ENCODE measurements at places on chromosomes 1 and 21.
A peak's percentile ranks its signal among the peaks of the same experiment; 100 is the strongest.

GRCh38 chr1:157193702-157194391 is 55.7 kb upstream of the ETV3 start:
- peak; percentile 59 for DNase-seq

DNA sequence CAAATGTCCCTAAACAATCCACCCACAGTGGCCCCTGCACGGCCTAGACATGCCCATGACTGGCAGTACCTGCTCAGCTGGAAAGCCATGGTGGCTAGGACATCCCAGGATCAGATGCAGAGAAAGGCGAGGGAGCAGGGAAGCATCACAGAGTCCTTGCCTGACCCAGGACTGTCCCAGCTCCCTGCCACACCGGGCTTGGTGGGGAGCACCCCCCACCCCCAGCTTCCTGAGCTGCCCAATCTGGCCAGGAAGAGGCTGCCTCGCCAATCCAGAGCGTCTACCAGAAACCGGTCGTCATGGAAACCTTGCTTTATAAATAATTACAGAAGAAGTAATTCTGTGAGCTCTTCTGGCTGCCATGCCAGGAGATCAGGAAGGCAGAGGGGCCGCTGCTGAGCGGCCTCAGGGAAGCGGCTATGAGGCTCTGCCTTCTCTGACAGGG is 34.8 kb downstream of the ACOT7 start:
- DNase-seq: no peak

DNA sequence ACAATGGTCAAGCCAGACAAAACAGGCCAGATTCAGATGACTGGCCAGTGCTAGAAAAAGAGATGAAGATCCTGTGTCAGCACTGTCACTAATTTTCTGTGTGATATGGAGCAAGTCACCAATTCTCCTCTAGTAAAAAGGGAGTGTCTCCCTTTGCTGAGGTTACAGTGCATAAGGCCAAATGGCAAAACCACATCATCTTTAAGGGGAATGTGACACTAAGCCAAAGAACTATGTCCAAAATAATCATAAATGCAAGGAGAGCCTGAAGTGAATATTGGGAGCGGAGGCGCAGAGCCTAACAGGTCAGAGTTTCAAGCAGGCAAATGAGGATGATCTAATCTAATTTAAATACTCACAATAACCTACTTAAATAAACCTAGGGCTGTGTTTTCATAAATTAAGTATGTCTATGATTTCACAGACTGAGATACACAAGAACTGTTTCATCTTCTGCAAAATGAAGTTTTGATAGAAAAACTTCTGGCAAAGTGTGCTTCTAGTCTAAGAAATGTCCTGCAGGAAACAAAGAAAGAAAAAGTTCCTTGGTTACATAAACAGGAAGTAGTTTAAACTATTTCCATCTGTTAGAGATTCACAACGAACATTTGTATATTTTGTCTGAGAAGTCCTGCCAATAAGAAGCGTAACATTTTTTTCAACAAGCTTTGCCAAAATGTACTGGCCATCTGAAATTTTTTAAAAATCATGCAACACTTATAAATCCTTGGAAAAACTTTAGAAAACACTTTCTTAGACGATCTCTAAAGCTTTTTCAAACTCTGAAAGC is 290.2 kb downstream of the LRRC40 start:
- no peak for DNase-seq

DNA sequence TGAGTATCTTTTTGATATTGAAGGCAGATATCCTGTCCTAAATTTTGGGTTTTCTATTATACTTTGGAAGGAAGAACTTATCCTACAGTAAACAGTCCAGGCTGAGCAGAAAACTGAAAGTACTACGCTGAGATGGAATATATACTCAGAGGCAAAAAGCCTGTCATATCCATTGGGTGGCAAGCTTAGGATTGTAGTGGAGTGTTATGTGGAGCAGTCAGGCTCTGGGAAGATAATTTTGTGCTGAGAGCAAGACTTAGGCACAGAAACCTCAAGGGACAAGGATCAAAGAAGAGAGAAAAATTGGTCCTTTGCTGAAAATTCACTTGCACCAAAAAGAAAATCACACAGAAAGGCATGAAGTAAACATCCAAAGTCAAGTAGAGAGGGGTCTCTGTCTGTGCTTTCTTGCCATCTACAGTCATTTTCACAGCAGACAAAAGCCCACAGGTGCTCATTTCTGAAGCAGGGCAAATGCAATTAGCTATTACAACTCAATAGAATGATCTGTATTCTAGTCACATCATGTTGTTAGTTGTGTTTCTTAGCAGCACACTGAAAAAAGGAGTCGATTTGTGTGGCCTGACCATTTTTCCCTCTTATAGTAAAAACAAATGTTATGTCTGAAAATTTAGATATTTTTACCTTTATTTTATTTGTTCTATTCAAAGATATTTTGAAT is 38.5 kb downstream of the CRB1 start:
- DNase-seq: no peak

- DNase-seq: peak; percentile 8
These were observed 5.4 kb upstream of the DISP3 start for GRCh38 chr1:11473491-11474034.

- DNase-seq: no peak
These were observed 154.5 kb downstream of the DENND1B start for GRCh38 chr1:197620714-197621163.

- no peak for DNase-seq
These were observed 118.9 kb downstream of the PGBD5 start for GRCh38 chr1:230307213-230307612.

- DNase-seq: no peak
These were observed 15.4 kb upstream of the GUCA2B start for GRCh38 chr1:42137766-42138165.

DNA sequence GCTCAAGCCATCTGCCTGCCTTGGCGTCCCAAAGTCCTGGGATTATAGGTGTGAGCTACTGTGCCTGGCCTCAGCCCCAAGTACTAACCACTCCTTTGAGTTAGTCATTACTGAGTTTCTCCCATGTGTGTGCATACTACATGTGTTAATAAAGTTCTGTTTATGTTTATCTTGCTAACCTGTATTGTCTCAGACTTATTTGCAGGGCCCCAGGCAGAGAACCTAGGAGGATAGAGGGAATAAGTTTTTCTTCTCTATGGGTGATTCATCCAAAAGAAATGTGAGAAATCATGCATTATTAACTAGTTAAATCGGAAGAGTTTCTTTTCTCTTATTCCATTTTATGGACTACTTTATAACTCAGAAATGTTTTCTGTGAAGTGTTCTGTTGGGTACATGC is 203.9 kb upstream of the CACYBP start:
- DNase-seq: no peak

DNA sequence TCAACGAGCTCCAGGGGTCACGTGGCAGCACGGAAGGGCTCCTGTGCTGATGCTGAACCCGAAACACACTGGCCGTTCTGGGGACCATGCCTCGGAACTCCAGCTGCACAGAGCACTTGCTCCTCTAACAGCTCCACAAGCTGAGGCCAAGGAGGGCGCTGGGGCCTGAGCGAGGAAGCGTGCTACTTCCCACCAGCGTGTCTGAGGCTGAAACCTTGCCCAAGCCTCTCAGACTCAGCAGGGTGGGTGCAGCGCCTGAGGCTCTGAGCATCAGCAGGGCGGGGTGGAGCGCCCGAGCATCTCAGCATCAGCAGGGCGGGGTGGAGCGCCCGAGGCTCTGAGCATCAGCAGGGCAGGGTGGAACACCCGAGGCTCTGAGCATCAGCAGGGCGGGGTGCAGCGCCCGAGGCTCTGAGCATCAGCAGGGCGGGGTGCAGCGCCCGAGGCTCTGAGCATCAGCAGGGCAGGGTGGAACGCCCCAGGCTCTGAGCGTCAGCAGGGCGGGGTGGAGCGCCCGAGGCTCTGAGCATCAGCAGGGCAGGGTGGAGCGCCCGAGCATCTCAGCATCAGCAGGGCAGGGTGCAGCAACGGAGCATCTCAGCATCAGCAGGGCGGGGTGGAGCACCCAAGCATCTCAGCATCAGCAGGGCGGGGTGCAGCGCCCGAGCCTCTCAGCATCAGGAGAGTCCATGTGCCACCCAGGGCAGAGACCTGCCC is 9.6 kb downstream of the WRAP73 start:
- no peak for DNase-seq

DNA sequence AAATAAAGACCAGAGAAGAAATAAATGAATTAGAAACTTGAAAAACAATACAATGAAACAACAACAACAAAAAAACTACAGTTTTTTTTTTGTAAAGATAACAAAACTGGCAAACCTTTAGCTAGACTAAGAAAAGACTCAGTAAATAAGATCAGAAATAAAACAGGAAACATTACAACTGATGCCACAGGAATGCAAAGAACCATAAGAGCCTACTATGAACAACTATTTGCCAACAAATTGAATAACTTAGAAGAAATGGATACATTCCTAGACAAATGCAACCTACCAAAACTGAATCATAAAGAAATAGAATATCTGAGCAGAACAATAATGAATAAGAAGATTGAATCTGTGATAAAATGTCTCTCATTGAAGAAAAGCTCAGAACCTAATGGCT is 742.0 kb downstream of the ADGRL2 start:
- no peak for DNase-seq
